ENCODE measurements at places on chromosomes 4 and X. TPM values are rescaled to one million over a fixed set of nuclear protein-coding genes. Genes with fewer than 3 reads are reported as not detected.

DNA sequence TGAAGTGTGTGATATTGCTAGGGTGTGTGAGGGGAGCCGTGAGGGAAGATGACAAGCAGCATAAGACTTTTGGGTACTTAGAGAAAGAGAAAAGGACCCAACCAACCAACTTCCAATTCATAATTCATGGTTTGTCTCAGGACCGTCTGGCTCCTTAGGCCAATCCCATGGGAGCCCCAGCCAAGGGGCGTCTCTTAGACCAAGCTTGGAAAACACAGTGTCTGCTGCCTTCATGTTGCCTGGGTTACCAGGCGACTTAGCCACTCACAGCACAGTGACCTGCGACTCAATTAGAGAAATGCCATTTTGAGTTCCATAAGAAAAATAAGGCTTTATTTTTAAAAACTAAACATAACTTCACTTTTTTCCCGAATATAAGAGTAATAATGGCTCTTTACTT lies 32.7 kb downstream of the BST1 start:
- DNase-seq: no peak

DNA sequence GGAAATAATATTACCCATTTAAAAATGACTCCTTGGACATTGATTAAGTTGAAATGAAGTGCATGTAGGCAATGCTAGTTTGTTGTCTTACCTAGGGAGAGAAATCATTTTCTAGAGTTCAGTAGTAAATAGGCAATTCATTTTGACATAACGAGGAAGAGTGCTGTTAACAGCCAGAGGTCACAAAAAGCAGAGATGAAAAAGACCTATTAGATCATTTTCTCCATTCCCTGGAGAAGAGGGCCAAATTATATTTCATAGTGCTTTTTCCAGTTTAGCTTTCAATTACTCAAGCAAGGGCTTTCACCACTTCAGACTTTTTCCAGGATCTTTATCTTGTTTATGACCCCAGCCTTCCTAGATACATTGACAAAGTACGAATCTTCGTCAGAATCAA lies 374.3 kb upstream of the GALNT7 start:
- DNase-seq: no peak

DNA sequence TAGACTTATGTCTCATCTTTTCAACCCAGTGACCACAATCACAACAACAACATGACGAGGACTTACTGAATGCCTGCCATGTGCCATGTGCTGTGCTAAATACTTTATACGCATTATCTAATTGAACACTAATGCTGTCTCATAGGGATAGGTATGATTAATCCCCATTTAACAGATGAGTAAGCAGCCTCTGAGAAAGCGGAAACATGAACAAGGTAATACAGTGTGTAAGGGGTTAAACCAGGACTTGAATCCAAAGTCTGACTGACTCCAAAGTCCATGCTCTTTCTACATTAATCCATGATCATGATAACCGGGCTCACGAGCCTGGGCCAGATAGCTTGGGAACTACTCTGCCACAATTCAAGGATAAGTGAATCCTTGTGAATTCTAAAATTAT lies 105.3 kb upstream of the MBNL3 start:
- DNase-seq: no peak

DNA sequence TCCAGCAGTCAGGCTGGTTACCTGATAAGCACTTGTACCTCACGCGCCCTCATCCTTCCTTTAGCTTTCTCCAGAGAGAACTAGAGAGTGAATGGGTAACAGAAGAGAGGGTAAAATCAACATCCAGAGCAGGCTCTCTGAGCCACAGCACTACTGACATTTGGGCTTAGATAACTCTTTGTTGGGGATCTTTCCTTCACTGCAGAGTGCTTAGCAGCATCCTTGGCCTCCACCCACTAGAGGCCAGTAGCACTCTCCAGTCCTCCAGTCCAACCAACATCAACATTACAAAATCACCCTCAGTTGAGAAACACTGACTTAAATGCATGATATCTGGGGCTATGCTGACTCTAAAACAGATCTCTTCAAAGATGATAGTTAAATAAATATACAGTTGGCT lies 220.7 kb downstream of the TACR3 start:
- DNase-seq: no peak

GRCh38 chr4:7519638-7520376 lies 85.1 kb upstream of the PSAPL1 start:
- DNase-seq: no peak

DNA sequence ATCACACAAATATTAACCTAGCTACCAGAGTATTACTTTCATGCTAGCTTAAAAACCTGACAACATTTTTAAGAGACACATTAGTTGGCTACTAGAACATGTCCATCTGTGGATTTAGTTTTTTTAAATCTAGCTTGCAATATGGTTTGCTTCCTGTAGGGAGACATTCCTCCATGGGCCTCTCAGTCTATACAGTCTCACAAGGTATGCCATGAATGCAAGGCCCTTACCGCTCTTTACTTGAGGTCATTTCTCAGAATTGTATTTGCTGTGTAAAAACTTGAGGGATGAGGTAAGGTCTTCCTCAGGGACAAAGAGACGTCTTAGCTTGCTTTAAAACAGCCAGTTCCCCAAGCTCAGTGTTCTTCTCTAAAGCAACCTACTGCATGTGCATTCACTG lies 26.9 kb downstream of the UBA6 start:
- DNase-seq: no peak

DNA sequence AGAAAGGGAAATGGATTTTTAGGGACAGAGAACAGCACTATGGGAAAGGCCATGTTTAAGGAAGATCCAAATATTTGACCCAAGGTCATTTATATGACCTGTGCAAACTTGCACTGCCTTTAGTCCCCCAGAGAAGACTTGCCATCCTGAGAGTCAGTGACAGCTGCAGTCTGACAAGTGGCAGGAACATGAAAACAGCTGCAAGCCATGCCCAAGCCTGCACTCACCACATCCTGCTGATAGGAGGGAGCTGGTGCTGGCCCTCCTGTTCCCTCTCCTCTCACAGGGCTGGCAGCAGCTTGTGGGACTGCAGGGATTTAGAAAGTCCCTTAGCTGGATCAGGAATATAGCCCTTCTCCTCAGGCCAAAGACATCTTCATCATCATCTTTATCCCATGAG lies 187.7 kb downstream of the RAP1GDS1 start:
- DNase-seq: peak; percentile 4

DNA sequence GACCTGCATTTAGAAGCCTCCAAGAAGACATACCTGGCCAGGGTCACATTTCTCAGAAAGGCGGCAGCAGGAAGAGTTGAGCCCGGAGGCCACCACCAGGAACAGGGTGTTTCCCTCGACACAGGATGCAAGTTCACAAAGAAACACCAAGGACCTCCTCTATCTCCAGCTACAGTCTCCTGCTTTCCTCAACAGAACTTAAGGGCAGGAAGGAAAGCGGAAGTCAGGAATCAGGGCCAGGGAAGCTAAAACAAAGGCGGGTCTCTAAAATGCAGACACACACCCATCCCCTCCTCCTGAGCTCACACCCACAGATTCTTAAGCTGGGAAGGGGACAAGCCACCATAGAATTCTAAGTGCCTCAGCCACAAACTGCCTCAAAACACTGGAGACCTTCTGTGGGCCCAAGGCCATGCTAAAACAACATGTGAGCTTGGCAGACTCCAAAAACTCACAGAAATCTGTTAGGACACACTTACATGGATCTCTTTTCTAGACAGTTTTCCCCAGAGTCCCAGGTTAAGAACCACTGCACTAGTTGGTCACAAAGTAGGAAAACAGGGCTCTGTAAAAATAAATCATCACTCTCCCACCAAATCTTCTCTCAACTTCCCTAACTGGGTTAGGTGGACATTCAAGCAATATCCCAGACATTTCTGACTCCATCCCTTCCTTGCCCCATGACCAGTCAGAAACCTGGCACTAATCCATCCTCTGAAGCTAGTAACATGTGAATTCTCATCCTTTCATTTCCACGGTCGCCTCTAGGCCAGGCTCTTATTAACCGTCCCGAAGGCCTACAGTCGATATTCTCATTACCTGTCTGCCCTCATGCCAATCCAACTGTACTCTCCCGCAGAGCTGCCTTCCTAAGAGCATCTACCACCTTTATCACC lies 163.2 kb downstream of the APBB2 start:
- DNase-seq: peak; percentile 0

DNA sequence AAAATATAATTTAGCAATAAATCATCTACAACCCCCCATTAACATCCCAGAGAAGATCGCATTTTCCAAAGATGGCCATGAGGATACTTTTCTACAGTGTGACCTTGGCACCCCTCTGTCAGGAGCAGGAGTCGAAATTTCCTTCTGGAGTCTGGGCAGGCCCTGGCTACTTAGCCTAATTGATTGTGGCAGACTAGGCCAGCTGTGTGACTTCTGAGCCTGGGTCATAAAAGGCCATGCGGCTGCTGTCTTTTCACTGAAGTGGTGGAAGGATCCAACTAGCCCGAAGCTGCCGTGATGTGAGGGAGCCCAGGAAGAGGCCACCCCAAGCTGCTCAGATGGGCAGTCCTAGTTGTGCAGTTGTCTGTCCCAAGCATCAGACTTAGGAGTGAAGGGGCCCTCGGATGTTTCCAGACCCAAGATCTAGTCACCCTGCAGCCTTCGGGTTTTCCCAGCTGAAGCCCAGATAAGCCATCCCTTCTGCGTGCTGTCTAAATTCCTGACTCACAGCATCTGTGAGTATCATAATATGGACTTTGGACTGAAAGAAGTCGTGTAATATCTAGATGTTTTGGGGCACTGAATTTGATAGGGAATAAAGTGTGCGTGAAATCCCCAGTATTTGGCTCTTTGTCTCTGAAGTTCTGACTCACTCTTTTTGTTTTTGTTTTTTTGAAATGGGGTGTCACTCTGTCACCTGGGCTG lies 21.0 kb downstream of the PDK3 start:
- no peak for DNase-seq

DNA sequence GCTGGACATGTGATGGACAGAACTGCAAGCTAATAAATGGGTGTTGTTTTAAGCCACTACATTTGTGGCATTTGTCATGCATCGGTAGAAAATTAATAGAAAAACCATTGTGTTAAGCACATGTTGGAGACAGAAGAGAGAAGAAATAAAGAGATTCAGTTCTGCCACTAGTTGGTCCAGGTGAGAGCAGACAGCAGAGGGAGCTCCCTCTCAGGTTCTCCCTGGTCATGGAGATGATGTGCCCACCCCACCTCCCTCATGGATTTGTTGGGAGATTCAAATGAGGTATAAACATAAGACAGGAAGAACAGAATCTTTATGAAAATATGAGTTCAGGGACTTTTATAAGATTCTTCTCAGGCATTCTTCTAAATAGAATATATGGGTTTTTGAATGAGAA lies 36.8 kb upstream of the OCIAD2 start:
- DNase-seq: no peak

GRCh38 chr4:147194604-147195003 lies 248.9 kb upstream of the TTC29 start:
- no peak for DNase-seq

GRCh38 chrX:36422368-36422767 lies 502.8 kb downstream of the CFAP47 start:
- DNase-seq: no peak

LANCL3 gene
- not detected for total RNA-seq

RAB33A gene
- 16.7 TPM for total RNA-seq

GRCh38 chr4:67480810-67481209 lies 64.5 kb downstream of the CENPC start:
- DNase-seq: no peak

PNMA6E gene
- not detected for total RNA-seq

DNA sequence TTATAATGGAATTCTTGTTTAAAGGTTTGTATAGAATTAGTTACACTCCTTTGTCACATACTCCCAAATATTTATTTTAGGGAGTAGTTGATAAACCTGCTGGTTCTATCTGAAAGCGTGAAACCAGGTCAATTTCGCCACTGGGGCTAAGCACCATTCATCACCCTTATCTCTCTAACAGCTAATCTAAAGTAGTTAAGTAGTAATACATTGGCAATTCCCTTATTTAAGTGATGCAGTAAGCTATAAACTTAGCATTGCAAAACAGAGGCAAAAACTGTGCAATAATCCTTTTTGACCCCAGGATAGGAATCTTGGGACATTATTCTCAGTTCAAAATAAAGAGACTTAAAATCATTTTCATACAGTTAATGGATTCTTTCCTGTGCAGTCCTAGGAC lies 33.7 kb upstream of the PTPN13 start:
- DNase-seq: no peak

GAGE1 gene
- not detected for total RNA-seq

DNA sequence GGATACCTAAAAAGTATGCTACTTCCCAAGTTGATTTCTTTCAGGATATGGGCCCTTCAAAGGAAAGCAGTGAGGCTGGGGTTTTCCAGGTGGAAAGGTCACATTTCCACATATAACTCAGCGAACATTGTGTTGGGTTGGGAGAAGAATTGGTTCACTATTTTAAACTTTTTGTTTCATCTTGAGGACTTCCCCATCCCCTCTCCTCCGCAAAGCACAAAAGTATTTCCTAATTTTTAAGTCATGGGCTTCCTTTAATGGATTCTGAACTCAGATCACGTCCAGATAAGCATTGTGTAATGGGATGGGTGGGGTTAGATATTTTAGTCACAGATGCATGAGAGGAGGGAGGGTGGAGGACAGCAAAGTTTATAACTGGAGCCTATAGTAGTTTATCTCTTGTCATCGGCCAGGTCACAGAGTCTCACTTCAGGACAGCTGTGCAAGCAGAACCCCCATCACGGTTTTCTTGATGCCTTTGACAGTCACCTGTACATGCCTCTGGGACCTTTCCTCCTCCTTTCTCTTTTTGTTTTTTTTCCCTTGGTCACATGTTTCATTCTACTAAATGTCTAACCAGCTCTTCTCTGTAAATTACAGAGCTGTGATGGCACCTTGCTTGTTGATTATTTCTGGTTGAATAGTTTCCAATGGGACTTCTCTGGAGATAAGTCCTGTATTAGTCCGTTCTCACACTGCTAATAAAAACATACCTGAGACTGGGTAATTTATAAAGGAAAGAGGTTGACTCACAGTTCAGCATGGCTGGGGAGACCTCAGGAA lies 115.4 kb downstream of the PTTG2 start:
- no peak for DNase-seq

MAGEC1 gene
- not detected for total RNA-seq

DNA sequence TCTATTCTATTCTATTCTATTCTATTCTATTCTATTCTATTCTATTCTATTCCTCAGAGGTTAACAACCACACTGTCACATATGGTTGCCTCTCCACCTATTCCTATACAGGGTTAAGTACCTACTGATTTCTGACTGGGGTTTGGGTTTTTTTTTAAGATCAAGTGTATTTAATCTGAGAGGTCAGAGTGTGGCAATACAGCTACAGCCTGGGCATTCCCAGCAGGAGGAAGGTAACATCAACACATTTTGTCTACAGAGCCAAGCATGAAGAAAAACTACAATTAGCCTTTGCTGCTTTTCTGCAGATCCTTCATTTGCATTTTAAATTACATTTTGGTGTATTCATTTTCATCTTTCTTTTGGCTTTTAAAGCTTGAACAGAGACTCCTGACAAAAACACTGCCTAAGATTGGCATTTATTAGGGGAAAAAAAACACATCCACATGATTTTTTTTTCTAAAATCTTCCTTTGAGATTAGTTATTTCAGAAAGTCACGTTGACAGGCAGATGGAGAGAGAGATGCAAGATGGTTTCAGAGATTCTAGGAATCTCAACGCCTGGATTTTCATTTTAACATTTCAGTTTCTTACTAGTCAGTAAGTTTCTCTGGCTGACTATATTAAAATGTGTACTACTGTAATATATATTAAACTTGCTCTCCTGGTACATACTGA lies 255.9 kb upstream of the TET2 start:
- DNase-seq: no peak

Measured in naive thymus-derived CD8-positive, alpha-beta T cell (primary cell).